ENCODE measurements at places on chromosomes 7 and 10.

- DNase-seq: no peak
Observed at GRCh38 chr7:34090816-34091215, 185.5 kb downstream of the BMPER start.

DNA sequence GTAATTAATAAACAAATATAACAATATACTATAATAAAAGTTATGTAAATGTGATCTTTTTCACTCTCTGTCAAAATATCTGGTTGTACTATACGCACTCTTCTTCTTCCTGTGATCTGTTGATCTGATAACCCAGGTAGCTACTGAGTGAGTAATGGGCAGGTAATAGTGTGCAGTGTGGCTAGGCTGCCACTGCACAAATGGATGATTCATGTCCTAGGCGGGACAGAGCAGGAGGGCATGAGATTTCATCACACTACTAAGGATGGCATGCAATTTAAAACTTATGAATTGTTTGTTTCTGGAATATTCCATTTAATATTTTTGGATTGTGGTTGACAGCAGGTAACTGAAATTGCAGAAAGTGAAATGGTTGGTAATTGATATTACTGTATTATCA, 44.5 kb downstream of the TAS2R16 start:
- no peak for DNase-seq

GRCh38 chr7:87498893-87499292, 23.4 kb upstream of the ABCB4 start:
- no peak for DNase-seq

DNA sequence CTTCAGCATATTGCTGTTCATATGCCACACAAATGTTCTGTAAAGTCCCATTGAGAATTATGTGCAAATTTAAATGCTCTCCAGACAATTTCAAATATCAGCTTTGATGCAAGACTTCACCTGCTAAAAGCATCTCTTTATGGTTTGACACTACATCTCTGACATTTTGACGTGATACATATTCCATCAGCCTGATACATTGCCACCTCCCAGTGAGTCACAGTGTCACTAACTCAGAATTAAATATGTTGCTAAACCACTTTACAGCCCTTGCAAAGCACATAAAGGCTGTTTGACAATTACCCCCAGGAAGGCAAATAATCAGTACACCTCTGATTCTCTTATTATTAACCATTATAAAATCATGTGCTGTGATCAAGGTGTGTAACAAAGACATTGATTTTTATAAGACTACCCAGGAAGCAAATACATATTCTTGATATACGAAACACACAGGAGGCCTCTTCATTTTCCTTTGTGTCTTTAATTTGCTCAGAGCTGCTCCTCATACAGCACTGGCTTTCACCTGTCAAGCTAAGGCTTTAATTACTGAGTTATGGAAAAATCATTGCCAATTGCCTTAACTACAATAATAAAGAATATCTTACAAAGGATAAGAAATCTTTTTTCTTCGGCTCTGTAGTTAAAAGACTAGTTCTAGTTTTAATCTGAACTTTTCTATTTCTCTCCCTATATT, 547.5 kb upstream of the C7orf33 start:
- no peak for DNase-seq

DNA sequence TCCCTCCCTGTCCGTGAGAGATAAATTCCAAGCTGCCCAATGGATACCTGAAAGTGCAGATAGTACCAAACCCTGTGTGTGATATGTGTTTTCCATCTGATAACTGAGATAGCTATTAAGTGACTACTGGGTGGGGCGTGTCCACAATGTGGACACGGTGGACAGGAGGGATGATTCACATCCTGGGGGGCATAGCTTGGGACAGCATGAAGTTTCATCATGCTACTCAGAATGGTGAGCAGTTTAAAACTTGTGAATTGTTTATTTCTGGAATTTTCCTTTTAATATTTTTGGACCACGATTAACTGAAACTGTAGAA, 158.6 kb downstream of the CREB5 start:
- DNase-seq: no peak

DNA sequence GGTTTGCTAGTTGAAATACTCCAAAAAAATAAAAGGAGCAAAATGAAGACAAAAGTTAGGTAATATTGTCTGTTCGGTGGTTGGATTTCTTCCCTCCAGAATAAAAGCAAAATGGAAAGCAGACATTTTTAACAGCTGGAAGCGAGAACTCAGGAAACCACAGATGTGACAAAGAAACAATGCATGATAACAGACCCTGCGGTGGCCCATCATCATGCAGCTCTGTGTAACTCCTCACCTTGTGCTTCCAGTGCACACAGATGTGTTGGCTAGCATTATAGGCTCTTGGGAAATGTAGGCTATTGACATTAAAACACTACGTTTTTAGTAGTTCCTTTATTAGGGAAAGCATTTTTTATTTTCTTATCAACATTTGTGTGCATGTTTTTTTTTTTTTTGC, 53.9 kb upstream of the ARL4A start:
- DNase-seq: no peak

DNA sequence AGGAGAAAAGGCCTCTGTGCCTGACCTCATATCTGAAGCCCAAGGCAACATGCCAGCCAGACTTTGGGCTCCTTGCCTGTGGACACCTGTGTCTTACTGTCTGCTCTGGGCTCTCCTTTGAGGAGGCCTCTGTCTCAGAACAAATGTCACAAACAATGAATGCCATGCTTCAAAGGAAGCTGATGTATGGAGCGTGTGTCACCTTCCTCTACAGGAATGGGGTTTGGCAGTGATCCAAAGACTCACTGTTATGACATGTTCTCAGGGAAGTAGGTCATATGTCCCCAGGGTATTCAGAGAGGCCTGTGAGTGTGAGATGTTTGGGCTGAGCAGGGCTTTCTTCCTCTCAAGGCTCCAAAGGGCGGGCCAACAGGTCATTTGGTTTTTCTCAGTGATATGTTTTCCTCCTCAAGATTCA, 38.4 kb downstream of the PTPRE start:
- DNase-seq: no peak

DNA sequence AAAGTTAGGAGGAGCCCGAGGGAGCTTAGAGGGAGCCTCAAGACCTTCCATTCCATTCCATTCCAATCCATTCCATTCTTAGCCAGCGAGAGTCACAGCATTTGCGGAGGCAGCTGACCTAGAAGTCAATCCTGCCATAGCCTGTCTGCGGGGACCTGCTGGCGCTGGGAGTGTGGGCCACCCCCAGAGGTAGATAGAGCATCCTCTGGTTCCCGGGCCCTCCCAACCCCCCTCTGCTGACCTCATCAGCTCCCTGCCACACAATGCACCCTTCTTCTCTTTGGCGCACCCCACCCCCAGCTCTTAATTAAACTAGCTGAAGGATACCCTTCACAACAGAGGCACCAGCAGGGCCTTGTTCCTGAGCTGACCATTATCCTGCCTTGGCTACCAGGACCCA, 152.5 kb upstream of the ZMIZ1 start:
- no peak for DNase-seq

- DNase-seq: no peak
Observed at GRCh38 chr10:86067436-86068050, 299.1 kb downstream of the GRID1 start.

DNA sequence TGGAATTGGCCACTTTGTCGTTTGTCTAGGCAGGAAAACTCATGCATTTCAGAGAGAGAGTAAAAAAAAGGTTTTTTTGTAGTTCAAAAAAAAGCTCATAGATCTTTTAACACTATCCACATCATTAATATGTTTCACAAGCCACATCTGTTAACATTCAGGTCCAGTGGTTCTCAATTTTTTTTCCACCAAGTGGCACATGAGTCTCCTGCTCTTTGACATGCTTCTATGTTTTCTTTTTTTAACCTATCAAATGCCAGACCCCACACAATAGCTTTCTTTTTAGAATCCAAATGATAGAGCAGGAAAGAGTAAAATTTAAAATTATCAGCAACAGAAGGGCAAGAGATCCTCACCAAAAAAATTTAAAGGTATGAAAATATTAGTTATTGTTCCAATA, 20.3 kb downstream of the NOD1 start:
- no peak for DNase-seq

DNA sequence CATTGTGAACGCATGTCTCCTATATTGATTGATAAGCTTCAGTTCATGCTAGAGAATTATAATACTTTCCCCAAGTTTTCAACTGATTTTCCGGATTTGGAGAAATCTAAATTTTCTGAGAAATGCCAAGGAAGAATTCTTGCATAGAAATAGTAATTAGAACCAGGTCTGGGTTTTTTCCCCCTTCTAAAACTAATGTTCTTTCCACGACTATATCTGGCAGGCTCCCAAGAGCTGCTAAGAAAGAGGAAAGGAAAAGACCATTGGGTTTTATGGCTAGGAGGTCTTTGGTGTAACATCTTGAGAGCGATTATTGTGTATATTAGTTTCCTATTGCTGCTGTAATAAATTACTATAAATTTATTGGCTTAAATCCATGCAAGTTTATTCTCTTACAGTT, 71.8 kb upstream of the CACNB2 start:
- no peak for DNase-seq

GRCh38 chr10:97005349-97005748, 173.3 kb downstream of the LCOR start:
- no peak for DNase-seq

GRCh38 chr10:77210645-77211044, 427.0 kb downstream of the KCNMA1 start:
- no peak for DNase-seq

- no peak for DNase-seq
Observed at GRCh38 chr10:49688920-49689319, 9.5 kb downstream of the C10orf53 start.

- DNase-seq: no peak
Observed at GRCh38 chr10:5698062-5698461, 13.4 kb downstream of the TASOR2 start.

GRCh38 chr10:33265621-33266020, 68.8 kb downstream of the NRP1 start:
- DNase-seq: no peak

GRCh38 chr7:1885465-1886226, 215.6 kb downstream of the ELFN1 start:
- no peak for DNase-seq

- no peak for DNase-seq
Observed at GRCh38 chr7:76048668-76048988, 722 bp downstream of the MDH2 start.

DNA sequence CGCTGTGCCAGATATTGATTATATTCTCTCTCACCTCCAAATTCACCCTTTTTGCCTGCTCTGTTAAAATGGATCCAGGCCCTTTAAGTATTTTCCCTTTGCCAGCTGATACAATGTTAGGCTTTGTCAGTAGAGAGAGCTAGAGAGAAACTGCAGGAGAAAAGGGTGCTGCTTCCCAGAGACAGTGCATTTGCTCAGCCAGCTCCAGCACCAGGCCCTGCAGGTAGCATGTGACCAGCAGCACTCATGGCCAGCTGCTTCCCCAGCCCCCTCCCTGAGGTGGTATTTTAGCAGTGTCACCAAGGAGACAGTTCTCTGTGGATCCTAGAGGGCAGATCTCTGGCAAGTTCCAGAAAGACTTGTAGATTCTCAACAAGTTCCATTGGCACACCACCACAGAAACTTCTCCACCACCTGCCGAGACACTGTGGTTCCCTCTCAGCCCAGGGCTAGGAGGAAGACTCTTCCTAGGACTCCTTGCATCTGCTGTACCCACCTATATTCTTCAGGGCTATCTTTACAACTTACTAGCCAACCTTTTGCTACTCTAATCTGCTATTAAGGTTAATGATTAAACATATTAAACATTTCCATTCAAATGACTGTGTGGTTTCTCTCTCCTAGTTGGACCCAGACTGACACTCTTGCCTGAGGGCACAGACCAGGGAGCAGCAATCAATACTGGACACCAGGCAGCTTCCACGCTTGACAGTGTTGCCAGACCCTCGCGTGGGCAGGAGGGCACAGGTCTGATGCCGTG, 35.6 kb upstream of the ADAM12 start:
- DNase-seq: no peak

DNA sequence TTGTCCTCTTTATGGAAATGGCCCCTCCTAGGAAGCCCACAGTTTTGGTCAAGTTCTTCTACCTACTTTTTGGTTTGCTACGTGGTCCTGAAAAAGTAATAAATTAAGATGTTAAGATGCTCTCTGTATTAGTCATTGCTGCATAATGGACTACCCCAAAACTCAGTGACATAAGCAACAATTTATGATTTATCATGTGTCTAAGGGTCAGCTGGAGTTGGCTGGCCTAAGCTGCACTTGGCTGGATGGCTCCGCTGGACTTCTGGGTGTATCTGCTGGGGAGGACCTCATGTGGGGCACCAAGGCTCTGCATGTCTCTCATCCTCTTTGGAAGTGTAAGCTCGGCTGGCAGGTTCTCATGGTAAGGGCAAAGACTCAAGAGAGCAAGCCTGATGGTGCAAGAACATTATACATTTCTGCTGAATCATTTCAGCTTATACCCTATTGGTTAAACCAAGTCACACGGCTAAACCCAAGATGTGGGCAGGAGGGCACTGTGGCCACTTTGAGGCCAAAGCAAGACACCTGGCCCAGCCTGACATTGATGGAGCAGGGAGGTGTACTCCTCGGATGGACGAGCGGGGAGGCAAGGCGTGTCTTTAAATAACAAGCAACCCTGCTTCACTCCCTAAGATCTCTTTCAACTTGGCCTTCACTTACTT, 47.7 kb downstream of the TBXAS1 start:
- DNase-seq: no peak

GRCh38 chr10:121900443-121901174, 27.2 kb downstream of the ATE1 start:
- peak; percentile 19 for DNase-seq

DNA sequence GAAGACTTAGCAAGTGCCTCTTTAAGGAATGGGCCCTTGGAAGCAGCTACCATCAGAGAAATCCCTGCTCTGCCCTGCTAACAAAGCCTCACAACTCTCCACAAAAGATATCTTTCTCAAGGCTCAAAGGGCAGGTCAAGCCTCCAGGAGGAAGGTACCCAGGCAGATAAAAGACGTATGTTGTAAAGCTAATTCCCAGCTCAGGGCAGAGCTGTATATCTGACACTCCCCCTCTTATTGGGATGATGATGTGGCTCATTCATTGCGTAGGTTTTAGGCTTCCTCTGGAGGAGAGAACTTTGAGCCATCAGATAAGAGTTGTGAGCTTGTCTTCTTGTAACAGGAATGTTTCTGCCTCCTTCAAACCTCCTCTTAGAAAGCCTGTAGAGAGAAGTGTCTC, 145.4 kb downstream of the CALN1 start:
- DNase-seq: no peak

DNA sequence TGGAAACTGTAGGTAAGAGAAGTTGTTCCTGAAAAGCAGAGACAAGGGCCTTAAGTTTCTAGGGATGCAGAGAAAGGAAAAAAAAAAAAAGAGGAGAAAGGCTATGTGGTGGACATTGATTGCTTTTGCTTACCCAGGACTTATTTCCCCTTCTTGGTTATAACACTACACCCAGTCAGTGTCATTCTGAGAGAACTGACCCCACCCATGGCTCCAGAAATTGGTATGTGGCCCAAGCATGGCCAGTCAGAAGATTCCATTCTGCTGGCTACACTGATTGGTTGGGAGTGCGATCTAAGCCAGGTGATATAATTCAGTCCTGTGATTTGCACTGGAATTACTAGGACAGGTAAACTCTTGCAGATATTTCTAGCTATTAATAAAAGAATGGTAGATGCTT, 62.2 kb upstream of the EXOC4 start:
- DNase-seq: no peak
